Esophagus (tissue), 2 donors: ENCODE measurements at places on chromosomes 2 and 18. TPM values are rescaled to one million over a fixed set of nuclear protein-coding genes. Genes with fewer than 3 reads are reported as not detected.

COL4A3 gene
- polyA plus RNA-seq = 0.44 TPM

UGT1A5 gene
- polyA plus RNA-seq = 0.01 TPM

GYPC gene
- polyA plus RNA-seq = 25.0 TPM

DOK6 gene
- 0.10 TPM for polyA plus RNA-seq

SPEG gene
- 22.3 TPM for polyA plus RNA-seq

IL37 gene
- polyA plus RNA-seq = 0.06 TPM

CSRNP3 gene
- polyA plus RNA-seq = 0.55 TPM

TTN gene
- polyA plus RNA-seq = 0.59 TPM

PLB1 gene
- 1.3 TPM for polyA plus RNA-seq

MYO1B gene
- 25.6 TPM for polyA plus RNA-seq
